ENCODE measurements at places on chromosomes 4 and X.

DNA sequence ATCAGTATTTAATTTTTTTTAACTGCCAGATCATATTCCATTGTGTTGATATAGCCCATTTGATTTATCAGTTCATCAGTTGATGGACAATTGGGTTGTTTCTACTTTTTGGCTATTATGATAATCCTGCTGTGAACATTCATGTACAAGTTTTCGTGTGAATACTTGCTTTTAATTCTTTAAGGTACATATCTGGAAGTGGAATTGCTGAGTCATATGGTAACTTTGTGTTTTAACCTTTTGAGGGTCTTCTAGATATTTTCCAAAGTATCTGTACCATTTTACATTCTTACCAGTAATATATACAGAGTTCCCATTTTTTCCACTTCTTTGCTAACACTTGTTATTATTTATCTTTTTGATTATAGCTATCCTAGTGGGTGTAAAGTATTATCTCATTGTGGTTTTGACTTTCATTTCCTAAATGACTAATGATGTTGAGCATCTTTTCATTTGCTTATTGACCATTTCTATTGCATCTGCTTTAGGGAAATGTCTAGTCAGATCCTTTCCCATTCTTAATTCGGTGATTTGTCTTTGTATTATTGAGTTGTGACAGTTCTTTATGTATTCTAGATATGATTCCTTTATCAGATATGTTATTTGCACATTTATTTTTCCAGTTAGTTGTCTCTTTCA lies 75.2 kb upstream of the NUDT6 start:
- no peak for DNase-seq

GRCh38 chrX:133215017-133215416 lies 3.1 kb downstream of the TFDP3 start:
- no peak for DNase-seq

GRCh38 chrX:94400488-94400887 lies 726.5 kb downstream of the FAM133A start:
- no peak for DNase-seq

DNA sequence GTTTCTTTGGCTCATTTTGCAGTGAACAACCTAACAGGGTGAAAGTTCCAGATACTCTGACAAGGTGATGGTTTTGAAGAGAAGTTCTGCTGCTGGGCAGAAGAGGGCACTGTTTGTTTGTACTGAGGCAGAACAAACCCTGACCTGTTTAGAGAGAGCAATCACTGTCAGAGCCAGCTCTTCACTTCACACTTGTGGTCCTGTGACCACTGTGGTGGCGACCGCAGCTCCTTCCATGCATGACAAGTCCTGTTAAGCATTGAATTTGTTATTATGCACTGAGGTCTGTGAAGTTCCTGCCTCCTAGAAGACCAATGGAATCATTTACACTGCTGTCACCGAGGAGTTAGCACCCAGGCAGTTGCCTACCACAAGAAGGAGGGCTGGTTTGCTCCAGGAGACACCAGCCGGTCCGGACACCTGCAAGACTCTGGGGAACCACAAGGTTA lies 86.6 kb downstream of the ZNF330 start:
- peak; percentile 69 for DNase-seq

DNA sequence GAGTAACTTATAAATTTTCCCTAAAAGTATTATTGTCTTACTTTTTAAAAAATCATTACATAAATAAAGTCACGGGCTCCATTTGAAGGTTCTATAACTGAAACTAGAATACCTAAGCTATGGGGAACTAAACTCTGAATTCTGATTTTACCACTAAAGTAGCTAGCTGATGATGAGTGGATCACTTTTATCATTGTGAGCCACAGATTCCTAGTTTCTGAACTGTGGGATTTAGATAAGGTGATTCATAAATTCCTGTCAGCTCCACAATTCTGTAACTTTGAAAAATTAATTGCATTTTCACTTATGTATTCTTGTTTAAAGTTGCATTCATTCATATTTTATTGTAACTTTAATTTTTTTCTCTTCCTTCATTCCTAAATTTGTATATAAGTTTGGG lies 540.9 kb downstream of the GBA3 start:
- DNase-seq = no peak

DNA sequence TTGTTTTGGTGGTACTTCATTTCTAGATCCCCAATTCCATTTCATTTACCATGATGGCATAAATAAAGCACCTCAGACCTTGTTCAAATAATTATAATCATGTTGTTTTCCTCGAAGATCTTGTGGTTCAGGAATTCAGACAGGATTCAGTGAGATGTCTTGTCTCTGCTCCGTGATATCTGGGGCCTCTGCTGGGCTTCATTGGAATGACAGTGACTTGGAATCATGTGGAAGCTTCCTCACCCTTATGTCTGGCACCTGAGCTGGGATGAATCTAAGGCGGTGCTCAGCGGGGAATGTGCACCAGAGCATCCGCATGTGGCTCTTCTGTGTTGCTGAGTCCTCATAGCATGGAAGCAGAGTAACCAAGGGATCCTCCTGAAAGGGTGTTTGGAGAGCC lies 132.2 kb downstream of the VEGFC start:
- DNase-seq = no peak

GRCh38 chrX:42117318-42117717 lies 194.0 kb upstream of the CASK start:
- no peak for DNase-seq

GRCh38 chr4:7910952-7911578 lies 28.6 kb downstream of the AFAP1 start:
- no peak for DNase-seq

DNA sequence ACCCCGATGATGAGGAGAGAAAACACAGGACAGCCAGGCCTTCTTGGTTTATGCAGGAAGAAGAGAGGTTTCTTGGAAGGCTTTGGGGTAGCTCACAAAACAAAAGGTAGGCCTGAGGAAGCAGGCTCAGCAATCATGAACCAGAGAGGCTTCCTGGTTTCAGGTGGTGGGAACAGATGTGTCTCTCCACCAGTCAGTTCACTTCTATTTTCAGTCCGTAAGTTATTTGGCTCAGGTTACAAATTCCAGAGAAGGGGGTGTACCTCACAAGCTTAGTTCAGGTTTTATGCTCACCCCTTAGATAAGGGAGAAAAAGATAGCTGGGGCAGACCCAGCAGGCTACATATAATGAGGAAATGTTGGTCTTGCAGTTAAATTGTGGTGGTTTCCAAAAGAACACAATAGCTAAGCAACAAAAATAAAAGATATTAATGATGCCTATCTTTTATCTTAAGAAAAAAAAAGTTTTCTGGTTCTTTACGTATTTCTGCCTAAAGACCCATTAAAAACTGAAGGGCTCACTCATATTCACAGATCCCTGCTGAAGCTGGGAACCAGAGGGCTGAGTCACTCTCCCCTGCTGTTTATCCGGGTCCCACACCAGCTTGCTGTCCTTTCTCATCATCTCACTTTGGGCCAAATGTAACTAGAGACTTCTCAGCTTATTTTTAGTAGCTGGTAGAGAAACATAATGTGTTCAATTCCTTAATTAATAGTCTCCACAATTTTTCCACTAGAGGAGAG lies 177.0 kb downstream of the CAMK2D start:
- DNase-seq = no peak

- no peak for DNase-seq
Measured at GRCh38 chrX:78748846-78749245, 1.3 kb downstream of the LPAR4 start.

DNA sequence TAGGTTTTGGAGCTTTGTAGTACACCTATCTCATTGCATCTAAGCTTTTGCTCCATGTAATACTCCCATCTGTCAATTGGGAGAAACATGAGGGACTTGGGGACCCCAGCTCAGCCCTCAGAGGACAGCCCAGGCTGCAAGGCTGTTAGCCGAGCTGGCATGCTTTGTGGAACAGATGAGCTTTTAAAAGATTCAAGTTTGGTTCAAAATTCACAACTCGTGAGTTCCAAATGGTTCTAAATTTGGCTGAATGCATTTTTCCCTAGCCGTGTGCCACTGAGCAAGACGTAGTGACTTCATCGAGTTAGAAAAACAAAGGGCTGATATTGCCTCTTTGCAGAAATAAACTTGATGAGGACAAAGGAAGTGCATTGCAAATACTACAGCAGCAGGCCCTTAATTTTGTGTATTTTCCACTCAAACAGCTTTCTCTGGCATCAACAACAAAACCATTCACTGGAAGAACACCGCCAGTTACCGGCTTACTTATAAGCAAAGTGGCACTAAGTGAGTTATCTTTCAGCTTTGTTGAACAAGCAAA lies 165.0 kb upstream of the HS3ST1 start:
- no peak for DNase-seq

DNA sequence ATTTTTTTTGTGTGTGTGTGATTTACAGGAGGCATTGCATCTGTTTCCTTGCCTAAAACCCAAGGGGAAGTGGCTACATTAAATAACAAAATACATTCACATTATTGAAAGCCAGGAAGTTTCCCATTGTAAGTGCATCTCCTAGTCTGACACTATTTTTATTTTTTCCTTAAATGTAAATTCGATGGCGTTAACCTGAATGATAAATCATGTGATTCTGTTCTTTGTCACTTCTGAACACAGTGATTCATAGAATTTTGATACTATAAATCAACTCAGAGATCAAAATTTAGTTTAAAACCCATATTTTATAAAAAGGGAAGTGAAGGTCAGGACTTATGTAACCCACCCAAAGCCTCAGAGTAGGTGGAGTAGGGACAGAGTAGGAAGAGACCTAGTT lies 258.1 kb downstream of the GABRG1 start:
- no peak for DNase-seq

- no peak for DNase-seq
Measured at GRCh38 chr4:137310593-137311490, 221.5 kb downstream of the PCDH18 start.

GRCh38 chrX:29478336-29479069 lies 736.9 kb upstream of the MAGEB2 start:
- peak; percentile 22 for DNase-seq

DNA sequence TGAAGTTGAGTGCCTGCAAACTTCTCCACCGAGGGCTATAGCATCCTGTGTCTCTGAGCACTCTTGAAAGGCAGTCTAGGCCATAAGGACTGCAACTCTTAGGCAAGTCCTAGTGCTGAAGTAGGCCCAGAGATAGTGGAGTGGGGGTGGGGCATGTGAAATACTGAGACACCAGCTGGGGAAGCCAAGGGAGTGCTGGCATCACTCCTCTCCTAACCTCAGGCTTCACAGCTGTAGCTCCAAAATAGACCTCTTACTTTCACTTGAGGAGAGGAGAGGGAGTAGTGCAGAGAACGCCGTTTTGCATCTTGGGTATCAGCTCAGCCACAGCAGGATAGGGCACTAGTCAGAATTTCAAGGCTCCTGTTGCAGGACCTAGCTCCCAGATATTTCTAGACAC lies 56.2 kb upstream of the CYSLTR1 start:
- no peak for DNase-seq

- peak; percentile 22 for DNase-seq
Measured at GRCh38 chr4:185810746-185811508, 1.1 kb downstream of the SORBS2 start.

GRCh38 chrX:72392816-72393800 lies 87.4 kb upstream of the CITED1 start:
- DNase-seq = no peak

GRCh38 chr4:78057600-78058550 lies 752 bp downstream of the FRAS1 start:
- DNase-seq = peak; percentile 35

DNA sequence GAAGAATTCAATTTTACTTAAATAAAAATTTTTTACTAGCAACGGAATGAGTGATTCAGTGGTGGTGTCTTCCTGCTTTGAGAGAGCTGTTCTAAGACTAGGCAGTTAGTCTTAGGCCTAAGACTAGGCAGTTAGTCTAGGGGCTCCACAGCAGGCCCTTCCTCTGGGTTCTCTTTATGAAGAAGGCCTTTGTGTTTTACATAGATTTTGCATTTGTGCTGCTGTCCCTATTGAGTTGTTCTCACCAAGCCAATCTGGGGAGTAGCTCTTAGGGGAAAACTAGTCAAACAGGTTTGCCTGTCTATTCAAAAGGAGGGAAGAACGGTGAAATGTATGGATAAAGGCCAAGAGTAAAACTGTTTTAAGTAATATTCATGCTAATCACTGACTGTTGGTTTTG lies 7.6 kb downstream of the UGT8 start:
- no peak for DNase-seq

DNA sequence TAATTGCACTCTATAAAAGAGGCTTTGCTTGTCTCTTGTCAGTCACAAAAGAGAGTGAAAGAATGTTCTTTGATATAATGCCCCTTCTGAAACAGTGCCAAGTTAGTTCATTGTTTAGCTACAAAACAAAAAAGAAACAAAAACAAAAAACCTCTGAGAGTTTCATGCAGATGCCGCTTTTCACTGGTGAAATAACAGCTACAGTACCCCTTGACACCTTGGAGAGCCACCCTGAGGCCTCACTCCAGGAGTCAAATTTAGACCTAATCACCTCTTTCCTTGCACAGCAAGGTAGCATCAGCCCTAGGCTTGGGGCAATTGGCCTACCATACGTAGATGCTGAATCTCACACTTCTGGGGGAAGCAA lies 185.2 kb downstream of the UNC5C start:
- DNase-seq = no peak

- no peak for DNase-seq
Measured at GRCh38 chrX:47483306-47484268, 565 bp upstream of the ZNF41 start.

DNA sequence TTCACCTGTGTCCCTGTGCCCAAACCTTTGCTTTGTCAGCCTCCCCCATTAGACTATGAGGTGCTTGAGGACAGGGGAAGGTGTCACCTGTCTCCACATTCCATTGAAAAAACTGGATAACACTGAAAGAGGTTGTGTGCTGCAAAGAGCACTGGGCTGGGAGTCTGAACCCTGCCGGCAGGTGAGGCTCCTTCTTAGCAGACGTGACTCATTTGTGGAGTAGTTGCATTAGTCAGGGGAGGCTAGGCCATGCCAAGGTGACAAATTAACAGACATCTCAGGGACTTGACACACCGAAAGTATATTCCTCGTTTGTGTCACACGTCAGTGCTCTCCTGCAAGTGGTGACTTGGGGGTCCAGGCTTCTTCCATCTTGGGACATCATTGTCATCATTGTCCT lies 95.9 kb upstream of the STX18 start:
- DNase-seq = no peak

- no peak for DNase-seq
Measured at GRCh38 chr4:37279894-37280592, 35.5 kb downstream of the NWD2 start.

DNA sequence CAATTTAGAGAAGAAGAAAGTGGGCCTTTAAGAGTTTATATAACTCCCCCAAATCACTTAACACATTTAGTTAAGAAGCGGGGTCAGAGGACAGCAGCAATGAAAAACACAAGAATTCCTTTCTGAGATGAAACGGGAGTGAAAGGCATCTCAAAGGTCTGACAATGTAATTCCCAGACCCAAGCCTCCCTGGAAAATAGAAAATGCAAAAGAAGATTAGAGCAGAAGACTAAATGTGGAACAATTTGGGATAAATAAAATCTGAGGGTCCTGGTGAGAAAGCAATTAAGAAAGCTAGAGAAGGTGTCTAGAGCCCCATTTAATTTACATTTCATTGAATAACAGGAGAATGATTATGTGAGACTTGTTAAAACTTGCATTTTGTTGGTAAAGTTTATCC lies 19.1 kb upstream of the ART3 start:
- DNase-seq = no peak

DNA sequence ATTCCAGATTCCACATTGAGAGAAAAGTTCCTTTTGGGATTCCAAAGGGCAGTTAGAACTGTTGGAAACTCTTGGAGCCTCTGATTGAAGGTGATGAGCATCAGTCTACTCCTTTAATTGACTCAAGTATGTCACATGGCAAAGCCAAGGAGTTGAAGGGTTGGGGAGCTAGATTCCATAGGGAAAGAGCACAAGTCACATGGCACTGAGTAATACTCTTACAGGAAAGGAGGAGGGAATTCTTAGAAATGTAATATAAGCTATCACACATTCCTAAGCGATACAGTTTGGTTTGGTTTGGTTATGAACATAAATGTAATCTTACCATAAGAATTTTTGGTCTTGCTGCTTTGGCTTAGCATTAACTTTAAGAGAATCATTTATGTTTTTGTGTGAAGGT lies 15.7 kb downstream of the SPCS3 start:
- DNase-seq = no peak
